KG1 (cell line): ENCODE measurements at places on chromosomes 2 and 18.
A peak's percentile ranks its signal among the peaks of the same experiment; 100 is the strongest.

DNA sequence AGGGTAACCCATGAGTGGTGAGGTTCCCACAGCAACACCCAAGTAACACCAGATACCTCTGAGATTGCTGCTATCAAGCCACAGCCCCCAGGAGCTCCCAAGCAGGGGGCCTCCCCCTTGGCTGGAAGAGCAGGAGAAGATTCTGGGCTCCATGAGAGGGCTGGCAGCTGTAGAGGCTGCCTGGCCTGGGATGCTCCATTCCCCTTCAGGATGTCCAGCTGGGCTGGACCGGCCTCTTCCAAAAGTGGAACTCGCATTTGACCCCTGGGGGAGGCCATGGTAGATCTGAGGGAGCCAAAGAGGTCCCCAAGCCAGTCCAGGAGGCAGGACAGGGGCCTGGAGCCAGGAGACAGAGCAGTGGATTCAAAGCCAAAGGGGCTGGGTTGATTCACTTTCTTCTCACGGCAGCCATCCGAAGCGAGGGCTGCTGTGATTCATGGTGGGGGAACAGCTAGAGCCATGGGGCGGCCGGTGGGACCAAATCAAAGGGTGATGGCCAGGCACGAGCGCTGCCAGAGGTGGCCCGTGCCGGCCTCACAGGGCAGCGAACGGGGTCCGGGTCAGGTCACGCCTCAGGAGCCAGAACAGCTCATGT lies 95.3 kb upstream of the ID2 start:
- DNase-seq: no peak

DNA sequence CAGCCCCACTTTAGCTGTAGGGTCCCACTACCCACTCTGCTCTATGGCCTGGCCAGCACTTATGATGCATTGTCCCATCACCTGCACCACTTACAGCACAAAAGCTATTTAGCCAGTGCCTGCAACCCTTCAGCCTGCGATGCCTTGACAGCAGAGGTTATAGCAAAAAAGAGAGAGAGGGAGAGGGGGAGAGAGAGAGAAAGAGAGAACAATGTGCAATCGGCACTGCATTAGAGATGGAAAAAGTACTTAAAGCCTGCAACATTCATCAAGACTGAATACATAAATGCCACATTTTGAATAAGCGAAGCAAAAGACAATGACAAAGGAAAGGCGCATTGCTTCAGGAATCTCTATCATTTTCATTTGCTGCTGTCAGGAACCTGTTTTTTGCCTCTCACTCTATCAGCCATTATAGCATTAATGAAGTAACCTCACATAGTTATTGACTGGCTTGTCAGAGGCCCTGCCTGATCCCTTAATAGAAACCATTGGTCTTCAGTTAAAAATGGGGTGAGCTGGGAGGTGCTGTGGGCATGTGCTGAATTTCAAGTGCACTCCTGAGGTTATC lies 833.1 kb downstream of the BCL11A start:
- no peak for DNase-seq

GRCh38 chr2:164810843-164811242 lies 30.8 kb downstream of the COBLL1 start:
- no peak for DNase-seq

DNA sequence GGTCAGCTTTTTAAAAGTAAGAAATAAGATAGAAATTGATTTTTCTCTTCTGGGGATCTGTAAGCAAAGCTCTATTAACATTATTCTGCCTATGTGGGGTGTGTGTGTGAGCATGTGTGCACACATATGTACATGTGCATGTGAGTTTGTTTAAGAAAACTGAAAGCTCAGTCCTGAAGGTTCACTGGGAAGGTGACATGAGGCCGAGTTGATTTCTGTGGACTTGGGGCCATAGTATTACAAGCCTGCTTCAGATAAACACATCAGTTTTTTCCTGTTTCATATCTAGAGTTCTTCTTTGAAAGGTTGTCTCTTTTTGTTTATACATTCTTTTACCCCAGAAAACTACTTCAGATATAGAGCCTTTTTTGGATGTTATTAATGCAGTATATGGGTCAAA lies 83.4 kb downstream of the SERPINB8 start:
- no peak for DNase-seq

- no peak for DNase-seq
These were observed 165.0 kb downstream of the KLHL29 start for GRCh38 chr2:23549821-23550530.

DNA sequence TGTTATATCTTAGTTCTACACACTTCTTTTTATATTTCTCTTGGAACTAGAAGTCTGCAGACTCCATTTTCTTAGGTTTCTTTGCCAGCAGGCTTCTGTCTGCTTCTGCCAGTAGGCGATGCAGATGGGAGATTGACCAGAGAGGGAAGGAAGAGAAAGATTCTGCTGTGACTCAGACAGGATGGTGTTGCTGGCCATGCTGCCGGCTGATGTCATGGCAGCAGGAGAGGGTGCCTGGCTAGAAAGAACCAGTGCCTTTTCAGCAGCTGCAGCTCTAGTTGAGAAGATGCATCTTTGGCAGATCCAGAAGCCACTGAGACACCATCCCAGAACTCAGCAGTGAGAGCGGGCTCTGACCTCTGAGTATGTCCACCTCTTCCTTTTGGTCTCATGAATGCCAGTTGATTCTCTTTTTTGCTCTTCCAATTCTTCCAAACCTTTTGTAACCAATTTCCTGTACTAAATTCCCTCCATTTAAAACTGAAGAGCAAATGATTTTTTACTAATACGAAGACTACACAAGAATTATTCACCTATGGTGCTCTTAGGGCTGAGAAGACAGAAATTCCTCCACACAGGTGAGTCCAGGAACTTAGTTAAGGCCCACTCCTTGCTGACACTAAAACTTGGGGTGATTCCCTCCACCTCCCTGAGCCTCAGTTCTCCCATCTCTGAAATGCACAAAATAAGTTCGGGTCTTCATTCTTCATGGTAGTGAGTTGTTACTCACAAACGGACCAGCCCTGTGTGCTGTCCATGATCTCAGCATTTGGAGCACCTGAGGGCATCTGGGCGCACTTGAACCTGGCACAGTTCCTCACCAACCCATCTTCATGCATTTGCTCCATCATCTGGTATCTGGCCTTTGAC lies 200.7 kb downstream of the MYCN start:
- no peak for DNase-seq

- no peak for DNase-seq
These were observed 27.1 kb downstream of the STARD7 start for GRCh38 chr2:96181529-96181928.

- no peak for DNase-seq
These were observed 236.8 kb downstream of the SETBP1 start for GRCh38 chr18:44917216-44918141.

DNA sequence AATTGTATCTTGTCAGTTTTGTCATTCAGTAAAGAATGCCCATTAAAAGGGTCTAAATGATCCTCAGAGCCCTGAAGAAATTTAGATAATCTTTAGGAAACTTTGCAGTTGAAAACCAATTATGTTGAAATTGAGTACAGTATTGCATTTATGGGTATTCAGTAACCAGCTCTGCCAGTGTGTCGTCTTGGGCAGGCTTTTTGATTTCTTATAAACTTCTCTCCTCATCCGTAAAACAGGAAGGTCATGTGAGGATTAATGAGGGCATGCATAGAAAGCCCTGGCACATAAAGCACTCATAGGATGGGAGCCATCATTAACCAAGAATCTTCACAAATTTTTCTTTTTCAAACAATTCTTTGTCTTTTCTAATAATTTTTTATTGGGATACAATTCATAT lies 14.8 kb downstream of the PNO1 start:
- DNase-seq: no peak

- no peak for DNase-seq
These were observed 15.6 kb upstream of the INO80C start for GRCh38 chr18:35513181-35513936.

DNA sequence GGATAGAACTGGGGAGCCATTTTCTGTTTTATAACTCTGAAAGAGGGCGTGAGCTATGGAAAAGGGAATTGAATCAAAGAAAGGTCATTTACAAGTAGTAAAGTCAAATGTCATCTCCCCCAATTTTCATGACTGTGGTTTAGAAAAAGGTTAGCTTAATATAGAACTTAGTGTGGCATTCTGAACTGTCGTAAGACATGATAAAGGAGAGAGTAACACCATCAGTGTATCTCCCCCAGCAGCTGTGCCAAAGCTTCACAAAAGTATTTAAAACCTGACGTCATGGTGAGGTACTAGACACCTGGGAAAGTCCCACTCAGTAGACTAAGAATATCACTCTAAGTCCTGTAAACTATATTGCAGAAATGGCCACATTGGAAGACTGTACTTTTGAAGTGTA lies 5.8 kb upstream of the IKZF2 start:
- DNase-seq: no peak

- peak; percentile 16 for DNase-seq
These were observed 286.2 kb upstream of the EPAS1 start for GRCh38 chr2:46010925-46011490.

- DNase-seq: no peak
These were observed 97.0 kb downstream of the XRCC5 start for GRCh38 chr2:216206041-216206703.

- DNase-seq: no peak
These were observed 172.4 kb downstream of the SLC8A1 start for GRCh38 chr2:40279482-40279881.

DNA sequence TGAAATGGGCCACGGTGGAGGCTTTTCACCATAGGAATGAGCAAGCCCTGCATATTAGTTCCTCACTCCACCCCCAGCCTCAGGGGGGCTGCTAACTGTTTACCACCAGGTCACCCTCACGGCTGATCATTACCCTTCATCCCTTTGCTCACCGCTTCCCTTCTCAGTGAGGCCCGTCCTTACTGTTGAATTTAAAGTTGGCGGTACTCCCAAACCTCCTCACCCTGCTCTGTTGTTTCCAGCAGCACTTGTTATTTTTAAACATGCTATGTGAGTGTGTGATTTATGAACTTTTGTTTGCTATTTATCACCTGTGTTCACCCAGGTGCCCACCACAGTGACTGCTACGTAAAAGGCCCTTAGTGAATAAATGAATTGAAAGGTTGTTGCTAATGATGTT lies 243.6 kb downstream of the ZNF407 start:
- no peak for DNase-seq

GRCh38 chr2:203886661-203887151 lies 19.1 kb downstream of the CTLA4 start:
- no peak for DNase-seq

GRCh38 chr2:212903413-212903812 lies 248.0 kb downstream of the IKZF2 start:
- no peak for DNase-seq

DNA sequence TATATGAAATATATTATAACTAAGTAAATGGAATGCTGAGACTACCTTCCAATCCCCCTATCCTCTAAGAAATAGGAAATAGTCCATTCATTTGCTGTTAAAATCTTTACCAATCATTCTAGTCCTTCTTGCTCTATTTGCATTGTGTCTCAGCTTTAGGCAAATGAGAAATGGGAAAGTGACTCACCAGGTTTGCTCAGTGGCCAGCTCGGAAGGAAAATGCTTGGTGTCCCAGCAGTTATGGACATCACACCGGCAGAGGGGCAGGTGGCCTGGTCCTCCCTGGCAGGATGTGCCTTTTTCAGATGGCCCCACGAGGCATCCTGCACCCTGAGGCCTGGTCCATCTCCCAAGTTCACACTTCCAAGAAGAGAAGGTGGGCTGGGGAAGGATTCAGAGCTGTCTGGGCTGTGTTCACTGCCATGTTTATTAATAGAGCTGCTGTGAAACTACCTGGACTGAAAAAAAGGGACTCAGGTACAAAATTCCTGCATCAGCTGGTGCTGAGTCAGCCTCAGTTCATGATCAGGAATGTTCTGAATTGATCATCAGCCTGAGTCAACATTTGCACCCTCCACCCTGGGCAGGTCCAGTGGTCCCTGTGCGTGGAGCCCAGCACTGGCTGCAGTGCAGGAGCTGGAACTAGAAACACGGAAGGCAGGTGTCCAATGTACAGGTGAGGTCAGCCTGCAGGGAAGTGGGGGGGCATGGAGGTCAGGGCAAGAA lies 60.1 kb upstream of the ARL4C start:
- no peak for DNase-seq

- no peak for DNase-seq
These were observed 25.3 kb upstream of the BOD1L2 start for GRCh38 chr18:57121542-57122112.

DNA sequence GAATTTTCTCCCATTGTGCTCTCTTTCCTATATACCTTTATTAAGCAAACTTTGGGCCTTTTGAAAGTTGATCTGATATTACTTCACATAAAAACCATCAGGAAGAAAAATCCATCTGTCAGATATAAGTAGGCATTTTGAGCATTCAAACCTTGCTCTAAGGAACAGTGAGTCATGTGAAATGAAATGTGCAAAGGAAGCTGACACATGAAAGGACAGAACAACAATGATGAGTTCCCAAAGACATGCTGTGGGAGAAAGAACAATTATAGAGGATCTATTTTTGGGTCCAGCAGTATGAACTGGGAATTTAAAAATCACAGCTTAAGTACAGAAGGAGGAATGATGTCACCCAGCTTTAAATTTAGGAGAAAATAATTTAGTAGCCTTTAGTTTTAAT lies 18.1 kb downstream of the CALCRL start:
- DNase-seq: no peak

- no peak for DNase-seq
These were observed 13.0 kb downstream of the UXS1 start for GRCh38 chr2:106181064-106181463.

DNA sequence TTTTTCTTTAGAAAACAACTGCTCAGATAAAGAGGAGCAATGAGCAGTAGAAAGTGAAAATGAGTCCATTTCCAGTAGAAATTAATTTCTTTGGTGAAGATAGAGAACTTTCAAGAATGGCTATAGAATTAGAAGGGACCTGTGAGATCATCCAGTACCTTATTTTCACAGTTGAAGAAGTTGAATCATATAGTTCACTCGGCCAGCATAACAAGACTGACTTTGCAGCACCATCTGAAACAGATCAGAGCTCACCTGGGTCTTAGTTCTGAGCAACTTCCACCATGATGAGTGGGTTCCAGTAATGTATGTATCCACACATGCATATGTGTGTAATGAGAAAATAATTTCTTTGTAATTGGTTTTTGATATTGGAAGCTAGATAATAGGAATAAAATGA lies 58.6 kb downstream of the CERS6 start:
- DNase-seq: no peak

DNA sequence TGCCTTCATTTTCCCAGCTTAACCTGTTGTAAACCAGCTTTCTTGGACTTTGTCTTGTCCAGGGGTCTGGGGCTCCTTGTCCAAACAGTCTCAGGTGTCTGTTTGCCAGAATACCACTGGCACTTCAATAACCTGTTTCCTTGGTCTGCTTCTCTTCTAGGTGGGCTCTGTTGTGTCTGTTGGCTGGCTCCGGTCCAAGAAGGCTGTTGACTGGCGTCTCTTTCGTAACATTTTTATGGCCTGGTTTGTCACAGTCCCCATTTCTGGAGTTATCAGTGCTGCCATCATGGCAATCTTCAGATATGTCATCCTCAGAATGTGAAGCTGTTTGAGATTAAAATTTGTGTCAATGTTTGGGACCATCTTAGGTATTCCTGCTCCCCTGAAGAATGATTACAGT lies 17.0 kb downstream of the SLC20A1 start:
- DNase-seq: no peak

GRCh38 chr2:24210106-24210455 lies 35.2 kb downstream of the FAM228A start:
- no peak for DNase-seq
